Activated CD8-positive, alpha-beta memory T cell treated with anti-CD3 and anti-CD28 coated beads, Interleukin-2, amount 10 ng/mL, durations not matched to agents 7 days and 5 days (primary cell): ENCODE measurements at places on chromosomes 1 and 21. TPM values are rescaled to one million over a fixed set of nuclear protein-coding genes. Genes with fewer than 3 reads are reported as not detected.

DNA sequence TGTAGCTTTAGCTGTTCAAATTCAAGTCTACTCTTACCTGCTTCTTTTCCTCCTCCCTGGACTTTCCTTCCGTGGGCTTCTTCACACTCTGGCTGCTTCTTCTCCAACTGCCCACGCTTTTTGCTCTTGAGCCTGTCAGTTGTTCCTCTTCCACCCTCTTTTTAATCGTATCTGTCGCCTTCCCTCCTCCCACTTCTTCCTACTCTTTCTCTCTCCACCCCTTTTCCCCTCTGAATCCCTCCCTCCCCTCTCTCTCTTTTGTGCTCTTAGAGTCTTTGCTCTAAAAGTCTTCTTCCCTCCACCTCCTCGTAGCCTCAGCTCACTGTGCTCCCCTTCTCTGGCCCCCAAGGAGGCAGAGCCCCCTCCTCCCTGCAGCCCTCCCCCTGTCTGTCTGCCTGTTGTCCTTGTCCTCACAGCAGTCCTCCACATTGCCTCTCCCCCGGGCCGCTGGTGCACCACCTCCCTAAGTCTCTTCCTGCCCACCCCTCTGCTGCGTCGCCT, 12.9 kb upstream of the GJA5 start:
- DNase-seq, result no peak

DNA sequence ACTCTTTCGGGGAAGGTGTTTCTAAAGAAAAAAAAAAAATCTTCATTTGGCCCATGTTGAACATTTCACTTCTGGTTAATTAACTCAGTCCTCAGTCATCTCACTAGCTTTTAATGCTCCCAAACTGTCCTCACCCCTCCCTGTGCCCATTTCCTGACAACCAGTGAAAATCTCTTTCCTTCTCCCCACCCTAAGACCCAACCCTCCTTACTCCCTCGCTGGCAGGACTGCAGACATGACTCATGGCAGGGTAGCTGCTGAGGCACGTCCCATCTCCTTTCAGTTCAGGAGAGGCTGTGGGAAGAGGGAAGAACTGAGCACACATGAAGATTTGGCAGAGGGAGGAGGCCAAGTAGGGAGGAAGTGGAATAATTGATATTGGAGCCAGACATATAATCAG, 12.6 kb downstream of the PKP1 start:
- no peak for DNase-seq

The CFAP74 gene
- total RNA-seq, result not detected

The ROR1 gene
- not detected for total RNA-seq

The NUP210L gene
- 0.09 TPM for total RNA-seq
